NCI-H1436 (cell line): ENCODE measurements at places on chromosomes 1 and 21.
A peak's percentile ranks its signal among the peaks of the same experiment; 100 is the strongest.

DNA sequence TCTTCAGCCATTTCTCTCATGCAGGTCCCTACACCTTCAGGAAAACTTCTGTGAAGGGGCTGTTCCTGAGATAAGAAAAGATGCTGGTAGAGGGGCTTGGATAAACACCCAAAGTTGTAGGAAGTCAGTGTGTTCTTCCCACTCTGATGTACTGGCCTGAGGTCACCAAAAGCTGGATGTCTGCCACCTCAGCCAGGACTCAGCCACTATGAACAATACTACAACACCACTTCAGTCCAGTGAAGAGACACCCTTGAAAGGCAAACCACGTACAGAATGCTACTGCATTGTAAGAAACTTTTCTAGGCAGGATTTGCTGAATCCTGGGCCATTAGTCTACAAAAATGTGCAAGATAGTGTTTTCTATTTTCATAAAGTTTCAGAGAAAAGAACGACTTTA lies 2.4 kb downstream of the PTPN14 start:
- no peak for DNase-seq

DNA sequence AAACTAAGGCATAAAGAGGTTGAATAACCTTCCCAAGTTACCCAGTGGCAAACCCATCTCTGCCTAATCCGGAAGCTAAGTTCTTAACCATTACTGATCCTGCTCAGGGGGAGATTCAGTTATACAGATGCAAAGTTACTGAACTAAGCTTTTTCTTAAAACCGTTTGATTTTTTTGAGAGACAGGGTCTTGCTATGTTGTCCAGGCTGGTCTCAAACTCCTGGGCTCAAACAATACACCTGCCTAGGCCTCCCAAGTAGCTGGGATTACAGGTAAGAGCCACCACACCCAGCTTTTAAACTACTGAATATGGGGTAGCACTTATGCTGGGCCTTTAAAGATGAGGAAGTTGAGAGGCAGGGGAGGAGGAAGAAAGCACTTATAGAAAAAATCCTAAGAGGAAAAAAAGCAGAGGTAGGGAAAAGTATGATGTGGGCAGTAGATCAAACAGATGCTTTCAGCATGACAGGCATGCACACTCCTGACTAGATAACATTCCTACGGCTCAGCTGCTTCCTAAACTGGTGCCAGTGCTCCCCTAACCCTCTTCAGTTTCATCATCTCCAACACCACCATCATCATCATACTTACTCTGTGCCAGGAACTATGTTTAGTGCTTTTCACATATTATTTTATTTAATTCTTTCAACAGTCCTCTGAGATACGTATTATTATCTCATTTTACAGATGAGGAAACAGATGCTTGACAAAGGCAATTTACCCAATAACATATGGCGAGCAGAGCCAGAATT lies 5.8 kb downstream of the PAFAH2 start:
- no peak for DNase-seq

- no peak for DNase-seq
Observed at GRCh38 chr1:115140442-115141144, 51.3 kb upstream of the TSPAN2 start.

- no peak for DNase-seq
Observed at GRCh38 chr21:39051588-39051949, 131.7 kb downstream of the PSMG1 start.

- DNase-seq: peak; percentile 74
Observed at GRCh38 chr1:227947676-227948492, at the start of gene WNT9A. Gene WNT9A, minus strand, starts transcription at chr1:227947932. Its CDS starts 45 bp downstream, at chr1:227947887.

GRCh38 chr1:151054971-151055547 lies 4.4 kb downstream of the CDC42SE1 start:
- DNase-seq: no peak

- DNase-seq: no peak
Observed at GRCh38 chr1:11198851-11199594, 9.9 kb downstream of the ANGPTL7 start.
